ENCODE measurements at places on chromosomes 5 and 9.
A peak's percentile ranks its signal among the peaks of the same experiment; 100 is the strongest.

- no peak for DNase-seq
Measured at GRCh38 chr9:108125625-108126024, 636.1 kb upstream of the KLF4 start.

DNA sequence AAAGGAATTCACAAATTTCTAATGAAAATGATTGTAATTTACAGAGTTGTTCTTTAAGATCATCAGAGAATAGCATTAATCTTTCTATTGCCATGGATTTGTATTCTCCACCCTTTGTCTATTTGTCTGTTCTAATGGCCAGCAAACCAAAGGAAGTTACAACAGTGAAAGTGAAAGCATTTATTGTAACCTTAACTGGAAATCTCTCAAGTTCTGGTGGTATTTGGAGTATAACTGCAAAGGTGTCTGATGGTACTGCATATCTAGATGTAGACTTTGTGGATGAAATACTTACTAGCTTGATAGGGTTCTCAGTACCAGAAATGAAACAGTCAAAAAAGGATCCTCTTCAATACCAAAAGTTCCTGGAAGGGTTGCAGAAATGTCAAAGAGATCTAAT lies 21.7 kb downstream of the RMI1 start:
- DNase-seq, result no peak

GRCh38 chr9:127779136-127779981 lies 893 bp upstream of the SH2D3C start:
- DNase-seq, result no peak

- peak; percentile 13 for DNase-seq
Measured at GRCh38 chr9:79731171-79731890, 159.6 kb downstream of the TLE4 start.

DNA sequence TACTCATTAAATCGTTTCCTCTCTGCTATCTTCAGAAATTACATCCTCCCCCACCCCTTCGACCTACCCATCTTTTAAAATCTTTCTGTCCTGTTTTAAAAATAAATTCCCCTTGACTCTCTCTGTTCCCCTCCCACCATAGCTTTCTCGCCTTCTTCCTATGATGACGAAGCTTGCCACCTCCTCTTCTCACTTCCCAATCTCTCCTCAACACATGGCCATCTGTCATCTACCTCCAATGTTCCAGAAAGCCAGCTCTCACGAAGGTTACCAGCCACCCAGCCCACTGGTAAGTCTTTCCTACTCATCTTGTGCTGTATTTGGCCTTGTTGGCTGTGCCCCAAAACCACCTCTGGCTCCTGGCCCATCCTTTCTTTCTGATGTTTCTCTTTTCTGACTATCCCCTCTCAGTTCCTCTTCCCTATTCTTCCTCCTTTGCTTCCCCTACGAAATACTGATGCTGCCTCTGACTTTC lies 346.3 kb downstream of the ENC1 start:
- DNase-seq, result no peak

DNA sequence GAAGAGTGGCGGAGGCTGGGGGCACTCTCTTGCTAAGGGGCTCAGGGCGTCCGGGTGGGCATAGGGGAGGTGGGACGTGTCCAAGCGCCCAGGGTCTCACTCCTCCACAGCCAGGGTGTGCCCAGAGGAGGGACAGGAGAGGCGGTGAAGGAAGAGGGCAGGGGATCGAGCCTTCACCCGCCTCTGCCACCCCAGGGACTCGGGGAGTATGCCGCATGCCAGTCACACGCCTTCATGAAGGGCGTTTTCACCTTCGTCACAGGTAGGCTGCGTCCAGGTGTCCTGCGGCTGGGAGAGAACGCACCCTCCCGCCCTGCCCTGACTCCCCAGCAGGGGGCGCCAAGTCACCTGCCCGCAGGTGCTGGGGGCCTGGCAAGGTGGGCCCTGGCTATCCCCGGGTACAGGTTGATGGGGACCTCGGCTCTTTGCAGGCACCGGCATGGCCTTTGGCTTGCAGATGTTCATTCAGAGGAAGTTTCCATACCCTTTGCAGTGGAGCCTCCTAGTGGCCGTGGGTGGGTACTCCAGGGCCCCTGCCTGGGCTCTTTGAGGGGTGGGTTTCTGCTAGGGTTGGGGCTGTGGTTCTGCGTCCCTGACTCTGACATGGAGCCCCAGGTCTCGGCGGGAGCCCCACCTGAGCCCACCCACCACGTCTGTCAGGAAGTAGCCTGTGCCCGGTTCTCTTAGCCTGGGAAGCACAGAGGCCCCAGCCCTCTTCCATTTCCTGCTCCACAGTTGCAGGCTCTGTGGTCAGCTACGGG lies 552 bp downstream of the TMEM141 start:
- DNase-seq, result no peak

GRCh38 chr5:88813805-88814575 lies 69.0 kb downstream of the MEF2C start:
- no peak for DNase-seq

- DNase-seq, result no peak
Measured at GRCh38 chr5:61748121-61748520, 416.1 kb downstream of the ZSWIM6 start.
